ENCODE measurements at places on chromosomes 13 and 19.

- no peak for DNase-seq
These were observed 29.7 kb downstream of the BTBD2 start for GRCh38 chr19:1985588-1986356.

GRCh38 chr13:18235756-18236527, 945.7 kb downstream of the TUBA3C start:
- no peak for DNase-seq

GRCh38 chr19:6890401-6890913, 3.1 kb downstream of the ADGRE1 start:
- no peak for DNase-seq

DNA sequence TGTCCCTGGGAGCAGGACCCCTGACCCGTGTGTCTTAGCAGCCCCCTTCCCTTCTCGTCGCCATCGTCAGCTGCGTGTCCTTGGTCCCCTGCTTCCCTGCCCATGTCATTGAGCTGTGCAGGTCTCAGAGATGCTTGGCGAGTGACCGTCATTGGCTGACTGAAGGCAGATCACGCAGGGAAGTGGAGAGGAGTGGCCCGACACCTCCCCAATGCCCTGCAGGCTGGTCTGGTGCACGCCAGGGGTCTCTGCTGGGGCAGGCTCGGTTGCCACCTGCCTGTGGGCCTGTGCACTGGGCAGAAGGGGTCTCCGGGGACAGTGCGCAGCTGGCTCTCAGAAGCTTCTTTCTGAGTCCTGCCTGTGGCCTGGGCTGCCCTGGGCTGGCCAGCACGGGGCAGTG, 6.2 kb downstream of the GNA11 start:
- no peak for DNase-seq

DNA sequence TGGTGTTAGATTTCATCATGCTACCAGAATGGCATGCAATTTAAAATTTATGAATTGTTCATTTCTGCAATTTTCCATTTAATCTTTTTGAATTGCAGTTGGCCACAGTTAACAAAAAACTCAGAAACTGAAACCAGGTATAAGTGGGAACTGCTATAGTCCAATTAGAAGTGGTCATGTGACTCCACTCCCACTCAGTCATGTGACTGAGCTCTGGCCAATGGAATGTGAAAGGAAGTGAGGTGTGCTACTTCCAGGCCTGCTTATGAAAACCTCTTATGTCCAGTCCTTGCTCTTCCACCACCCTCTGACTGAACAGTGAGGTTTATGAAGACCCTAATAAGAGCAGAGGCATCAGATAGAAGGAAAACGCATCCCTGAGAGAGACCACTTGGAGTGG, 47.0 kb downstream of the DLEU7 start:
- DNase-seq = no peak

DNA sequence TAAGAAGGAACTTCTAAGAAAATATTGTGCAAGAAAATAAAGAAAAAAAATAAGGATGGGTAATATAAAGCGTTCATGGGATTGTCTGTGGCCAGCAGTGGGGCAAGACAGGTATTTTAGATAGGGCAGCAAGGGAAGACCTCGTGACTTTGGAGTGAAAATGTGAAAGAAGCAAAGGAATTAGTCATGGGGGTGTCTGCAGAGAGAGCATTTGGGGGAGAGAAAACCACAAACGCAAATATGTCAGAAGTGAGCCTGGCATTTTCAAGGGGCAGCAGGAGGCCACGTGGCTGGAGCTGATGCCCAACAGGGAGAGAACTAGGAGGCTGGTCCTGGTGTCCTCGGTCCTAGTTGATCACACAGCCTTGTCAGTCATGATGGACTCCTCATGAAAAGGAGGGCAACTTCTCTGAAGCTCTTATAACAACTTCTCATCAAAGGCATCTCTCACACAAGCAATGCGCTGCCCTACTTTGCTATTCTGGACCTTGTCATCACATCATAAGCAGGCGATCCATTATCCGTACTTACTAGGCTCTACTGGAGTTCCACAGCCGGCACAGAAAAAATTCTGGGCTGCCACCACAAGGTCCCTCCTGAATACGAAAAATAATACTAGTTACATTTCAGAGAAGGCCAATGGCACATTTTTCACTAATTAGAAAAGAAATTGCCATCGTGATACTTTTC, 31.0 kb downstream of the RUBCNL start:
- DNase-seq = no peak

GRCh38 chr19:2624537-2625091, 77.9 kb downstream of the GNG7 start:
- peak; percentile 47 for DNase-seq

DNA sequence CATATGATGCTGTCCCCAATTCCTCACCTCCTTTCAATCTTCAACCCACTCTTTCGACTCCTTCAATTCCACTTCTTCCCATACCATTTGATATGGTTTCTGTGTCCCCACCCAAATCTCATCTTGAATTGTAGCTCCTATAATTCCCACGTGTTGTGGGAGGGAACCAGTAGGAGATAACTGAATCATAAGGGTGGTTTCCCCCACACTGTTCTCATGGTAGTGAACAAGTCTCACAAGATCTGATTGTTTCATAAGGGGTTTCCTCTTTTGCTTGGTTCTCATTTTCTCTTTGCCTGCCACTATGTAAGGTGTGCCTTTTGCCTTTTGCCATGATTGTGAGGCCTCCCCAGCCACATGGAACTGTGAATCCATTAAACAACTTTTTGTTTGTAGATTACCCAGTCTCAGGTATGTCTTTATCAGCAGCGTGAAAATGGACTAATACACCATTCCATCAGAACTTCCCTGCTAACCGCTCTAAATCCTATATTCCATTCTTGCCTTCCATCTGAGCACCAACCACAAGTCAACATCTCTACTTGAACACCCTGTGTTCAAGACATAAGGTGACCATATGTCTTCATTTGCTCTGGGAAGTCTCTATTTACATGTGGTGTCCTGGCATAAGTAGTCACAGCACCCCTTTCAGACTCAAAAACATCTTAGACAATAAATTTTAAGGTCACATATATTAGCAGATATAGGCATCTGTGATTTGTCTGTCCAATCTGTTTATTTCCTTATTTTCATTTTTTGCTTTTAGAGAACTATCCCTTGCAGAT, 122.9 kb downstream of the TSHZ3 start:
- DNase-seq = no peak

DNA sequence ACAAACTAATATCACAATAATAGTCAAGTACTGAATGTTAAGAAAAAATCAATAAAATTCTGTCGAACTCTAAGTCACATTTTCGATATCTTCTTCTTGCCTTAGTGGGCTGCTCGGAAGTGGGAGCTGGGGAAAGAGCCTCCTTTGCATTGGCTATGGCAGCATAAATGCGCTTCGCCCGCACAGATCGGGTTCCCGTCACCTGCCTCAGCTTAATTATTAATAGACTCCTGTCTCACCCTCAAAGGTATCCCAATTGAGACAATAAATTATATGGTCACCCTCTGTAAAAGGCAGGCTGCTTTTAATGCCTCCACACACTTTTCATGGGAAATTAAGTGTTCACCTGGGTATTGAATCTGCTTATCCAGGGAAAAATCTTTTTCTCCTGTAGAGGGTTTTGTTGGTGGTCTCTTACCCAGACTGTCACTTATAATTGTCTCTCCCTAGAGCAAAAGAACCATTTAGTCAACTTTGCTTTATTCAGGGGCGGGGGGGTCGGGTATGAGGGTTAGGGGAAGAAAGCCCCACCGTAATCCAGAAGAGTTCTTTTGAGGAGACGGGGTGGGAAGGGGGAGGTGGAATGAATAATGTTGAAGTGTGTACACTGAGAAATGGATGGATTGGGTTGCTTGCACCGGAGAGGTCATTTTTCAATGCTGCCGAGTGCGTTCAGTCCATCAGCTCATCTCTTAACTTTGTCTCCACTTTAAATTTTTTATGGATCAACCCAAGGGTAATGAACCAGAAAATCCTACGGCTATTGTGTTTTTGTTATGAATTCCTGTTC, 682.6 kb upstream of the SGCG start:
- no peak for DNase-seq

DNA sequence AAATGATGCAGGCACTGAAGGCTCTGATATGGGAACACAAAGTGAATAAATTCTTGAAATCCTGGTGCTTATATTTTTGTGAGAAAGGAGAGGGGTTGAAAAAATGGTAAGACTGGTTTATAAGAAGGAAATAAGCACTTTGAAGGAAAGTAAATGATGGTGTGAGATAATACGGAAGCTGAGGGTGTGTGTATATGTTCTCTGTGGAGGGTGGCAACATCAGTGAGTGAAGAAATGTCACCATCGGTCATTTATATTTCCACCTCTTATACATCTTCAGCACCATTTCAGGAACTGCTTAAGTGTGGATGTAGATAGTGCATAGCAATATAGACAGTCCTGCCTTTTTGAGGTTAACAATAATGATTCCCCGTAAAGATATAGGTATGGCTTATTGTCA, 17.5 kb downstream of the ZNF136 start:
- no peak for DNase-seq

GRCh38 chr13:75446874-75447273, 35.1 kb downstream of the TBC1D4 start:
- DNase-seq = no peak

- no peak for DNase-seq
These were observed 14.8 kb downstream of the RABAC1 start for GRCh38 chr19:41944336-41944735.

DNA sequence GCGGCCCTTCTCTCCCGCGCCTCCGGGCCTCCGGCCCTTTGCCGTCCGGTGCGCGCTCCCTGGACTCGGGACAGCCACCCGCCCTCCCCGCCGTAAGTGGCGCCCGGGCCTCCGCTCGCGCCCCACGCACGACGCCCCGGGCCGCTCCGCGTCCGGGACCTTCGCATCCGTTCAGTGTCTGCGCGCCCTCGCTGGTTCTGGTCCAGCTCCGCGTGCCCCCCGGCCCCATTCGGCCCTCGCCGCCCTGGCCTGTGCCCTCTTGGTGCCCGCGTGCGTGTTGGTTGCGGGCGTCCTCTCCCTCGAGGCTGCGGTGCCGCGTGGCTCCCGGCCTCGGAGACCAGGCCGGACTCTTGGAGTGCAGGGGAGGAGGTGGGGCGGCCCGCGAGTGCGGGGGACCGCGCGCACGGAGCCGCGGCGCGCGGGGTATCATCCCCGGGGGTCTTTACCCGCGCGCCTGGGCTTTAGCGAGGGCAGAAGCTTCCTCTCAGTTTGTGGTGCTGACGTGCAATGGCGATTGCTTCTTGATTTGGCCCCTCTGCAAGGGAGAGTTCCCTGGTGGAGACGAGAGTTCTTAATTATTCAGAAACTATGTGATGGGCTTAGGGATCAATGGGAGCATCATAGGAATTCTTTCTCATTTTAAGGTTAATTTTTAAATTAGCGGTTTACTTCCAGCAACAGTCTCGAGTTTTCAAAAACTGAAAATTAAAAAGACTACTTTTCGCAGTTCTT, 757 bp downstream of the WASF3 start:
- no peak for DNase-seq

DNA sequence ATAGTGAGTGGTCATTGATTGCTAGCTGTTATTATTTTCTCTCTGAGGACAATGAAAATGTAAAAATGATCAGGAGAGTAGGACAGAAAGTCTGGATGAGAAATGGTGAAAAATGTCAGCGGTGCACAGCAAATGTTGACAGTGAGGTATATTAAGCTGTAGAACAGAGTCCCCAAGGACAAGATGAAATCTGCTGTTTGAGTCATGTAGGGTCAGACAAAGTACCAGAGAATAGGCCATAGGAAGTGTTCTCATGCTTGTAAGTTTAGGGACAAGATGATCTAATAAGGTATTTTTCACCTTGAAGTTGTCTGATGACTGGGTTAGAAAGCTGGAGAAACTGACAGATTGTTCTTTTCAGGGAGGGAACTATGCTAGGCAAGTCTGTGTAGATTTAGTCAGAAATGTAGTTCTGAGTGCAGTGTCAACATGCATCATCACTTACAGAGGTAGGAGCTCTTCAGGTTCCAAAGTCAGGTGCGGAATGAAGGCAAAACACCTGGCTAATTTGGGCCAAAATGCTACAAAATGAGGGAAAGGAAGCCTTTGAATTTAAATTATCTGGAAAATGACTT, 369.3 kb downstream of the DLEU7 start:
- DNase-seq = no peak

DNA sequence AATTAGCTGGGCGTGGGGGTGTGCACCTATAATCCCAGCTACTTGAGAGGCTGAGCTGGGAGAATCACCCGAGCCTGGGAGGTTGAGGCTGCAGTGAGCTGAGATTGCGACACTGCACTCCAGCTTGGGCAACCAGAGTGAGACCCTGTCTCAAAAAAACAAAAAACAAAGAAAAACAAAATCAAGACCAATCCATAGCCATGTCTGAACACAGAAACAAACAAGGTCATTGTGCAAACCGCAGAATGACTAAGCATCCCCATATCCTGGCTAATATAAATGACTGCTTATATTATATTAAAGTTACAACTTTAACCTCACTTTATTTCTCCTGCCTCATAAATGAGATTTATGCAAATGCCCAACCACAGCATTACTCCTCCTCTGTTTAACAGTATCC, 2.3 kb upstream of the LYPD3 start:
- no peak for DNase-seq

- no peak for DNase-seq
These were observed 140.6 kb downstream of the IRS2 start for GRCh38 chr13:109645831-109646230.

DNA sequence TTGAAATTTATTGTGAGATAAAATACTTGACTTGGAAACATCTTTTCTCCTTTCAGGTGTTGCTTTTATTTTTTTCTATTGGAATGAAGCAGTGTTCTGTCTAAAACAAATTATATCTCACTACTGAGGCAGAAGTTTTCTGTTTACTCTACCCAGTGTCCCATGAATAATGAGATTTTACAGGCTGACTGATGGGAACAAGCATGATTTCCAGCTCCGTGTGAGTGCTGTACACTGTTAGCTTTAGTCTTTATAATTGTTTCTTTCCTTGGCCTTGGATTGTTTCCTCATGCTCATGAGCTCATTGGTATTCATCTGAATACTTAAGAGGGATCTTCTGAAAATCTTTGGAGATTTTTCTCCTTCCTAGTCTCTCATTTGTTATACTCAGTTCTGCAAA, 2049.5 kb upstream of the PRR20A start:
- DNase-seq = no peak

GRCh38 chr13:25018729-25019115, 77.2 kb upstream of the PABPC3 start:
- DNase-seq = no peak

DNA sequence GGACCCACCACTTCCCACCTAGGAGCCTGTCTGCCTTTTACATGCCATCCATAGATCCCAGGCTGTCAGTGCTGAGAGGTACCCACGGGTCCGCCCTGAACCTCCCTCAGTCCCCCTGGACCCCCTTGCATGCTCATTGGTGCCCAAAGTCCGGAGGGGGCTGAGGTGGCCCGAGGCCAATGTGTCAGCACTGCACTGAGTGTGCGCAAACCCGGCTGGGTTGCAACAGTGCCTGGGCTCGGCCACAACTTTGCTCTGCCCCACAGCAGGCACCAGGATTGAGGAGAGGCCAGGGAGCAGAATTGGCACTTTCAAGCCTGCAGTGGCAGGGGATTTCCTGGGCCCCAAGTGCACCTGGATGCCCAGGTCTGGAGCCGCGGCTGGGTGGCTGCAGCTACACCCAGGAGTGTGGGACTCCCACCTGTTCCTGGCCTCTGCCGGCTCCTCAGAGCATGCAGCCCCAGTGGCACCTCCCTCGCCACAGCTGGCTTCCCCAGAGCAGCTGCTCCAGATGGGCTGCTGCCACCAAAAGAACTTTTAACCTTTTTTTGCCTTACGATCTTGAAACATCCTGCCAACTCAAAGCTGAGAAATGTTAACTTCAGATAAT, 837.0 kb downstream of the SLITRK6 start:
- no peak for DNase-seq

GRCh38 chr19:48174445-48175030, 4.1 kb downstream of the ZSWIM9 start:
- DNase-seq = no peak

All from Ammon's horn (tissue), 1 donor.